ENCODE measurements at places on chromosomes 5 and 9. TPM values are rescaled to one million over a fixed set of nuclear protein-coding genes. Genes with fewer than 3 reads are reported as not detected.

Gene OGN
- total RNA-seq = not detected

Gene CCL28
- 0.23 TPM for total RNA-seq

Gene EXOC3
- 32.0 TPM for total RNA-seq

Gene CD72
- total RNA-seq = 0.13 TPM

Gene SLC36A3
- not detected for total RNA-seq

Gene PCDHAC1
- 3.0 TPM for total RNA-seq

Gene OCLN
- 11.5 TPM for total RNA-seq

Gene C5orf34
- 4.5 TPM for total RNA-seq

Gene HTR1A
- total RNA-seq = not detected

Gene ENTPD8
- 0.08 TPM for total RNA-seq

Gene TYRP1
- not detected for total RNA-seq
